ENCODE measurements at places on chromosomes 1 and 21. TPM values are rescaled to one million over a fixed set of nuclear protein-coding genes. Genes with fewer than 3 reads are reported as not detected.

The VASH2 gene
- total RNA-seq, result 3.4 TPM

The ARMH1 gene
- not detected for total RNA-seq

The DYNLT5 gene
- not detected for total RNA-seq

The MASP2 gene
- not detected for total RNA-seq

The DNASE2B gene
- not detected for total RNA-seq

The VPS13D gene
- total RNA-seq, result 103 TPM

The APOBEC4 gene
- total RNA-seq, result not detected

GRCh38 chr21:41170442-41170841 is 2.5 kb downstream of the BACE2 start:
- DNase-seq, result no peak

GRCh38 chr1:26553942-26554682 is 24.6 kb downstream of the RPS6KA1 start:
- no peak for DNase-seq

DNA sequence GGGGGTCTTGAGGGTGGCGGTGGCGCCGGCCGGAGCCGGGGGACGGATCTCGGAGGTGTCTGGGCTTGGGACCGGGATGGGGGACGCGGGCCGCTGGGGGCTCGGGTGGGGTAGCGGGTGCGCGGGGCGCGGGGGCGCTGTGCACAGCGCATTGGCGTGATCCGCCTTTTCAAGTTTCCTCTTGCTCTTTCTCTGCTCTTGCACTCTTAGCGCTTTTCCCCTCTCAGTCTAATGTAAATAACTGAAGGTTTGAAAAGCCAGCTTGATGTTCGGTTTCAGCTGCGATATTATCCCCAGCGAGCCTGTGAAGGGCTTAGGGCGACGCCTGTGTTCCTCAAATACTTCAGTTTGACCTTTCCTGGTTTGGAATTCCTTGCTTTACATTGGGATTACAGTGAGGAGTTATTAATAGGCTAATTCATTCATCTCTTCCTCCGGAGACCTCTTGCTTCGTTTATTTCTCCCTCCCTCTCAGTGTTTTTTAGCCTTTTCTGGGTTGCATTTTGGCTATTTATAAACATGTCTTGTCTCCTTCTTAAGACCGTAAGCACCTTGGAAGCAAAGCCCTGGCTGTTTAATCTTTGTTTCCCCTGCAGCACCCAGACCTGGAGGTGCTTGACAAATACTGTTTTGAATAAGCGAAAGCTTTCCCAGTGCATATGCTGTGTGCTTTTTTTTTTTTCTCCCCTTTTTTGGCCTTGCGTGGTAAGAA is 693 bp downstream of the RAB4A start:
- DNase-seq, result no peak

- DNase-seq, result no peak
Observed at GRCh38 chr1:109769330-109770078, 5.8 kb upstream of the EPS8L3 start.

DNA sequence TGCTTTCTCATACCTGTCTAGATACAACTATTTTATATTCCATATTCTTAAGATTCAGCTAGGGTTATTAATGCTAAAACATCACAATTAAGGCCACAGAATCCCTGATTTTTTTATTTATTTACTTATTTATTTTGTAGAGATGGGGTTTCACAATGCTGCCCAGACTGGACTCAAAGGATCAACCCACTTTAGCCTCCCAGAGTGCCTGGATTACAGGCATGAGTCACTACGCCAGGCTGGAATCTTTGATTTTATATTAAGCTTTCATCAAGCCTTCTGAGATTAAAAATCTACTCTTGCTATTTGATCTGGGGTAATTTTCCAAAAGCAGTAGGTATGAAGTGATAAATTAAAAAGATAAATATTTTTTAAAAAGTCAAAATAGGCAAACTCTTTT is 38.9 kb downstream of the MCOLN2 start:
- DNase-seq, result no peak

GRCh38 chr1:6603238-6603914 is 707 bp upstream of the KLHL21 start:
- DNase-seq, result no peak

DNA sequence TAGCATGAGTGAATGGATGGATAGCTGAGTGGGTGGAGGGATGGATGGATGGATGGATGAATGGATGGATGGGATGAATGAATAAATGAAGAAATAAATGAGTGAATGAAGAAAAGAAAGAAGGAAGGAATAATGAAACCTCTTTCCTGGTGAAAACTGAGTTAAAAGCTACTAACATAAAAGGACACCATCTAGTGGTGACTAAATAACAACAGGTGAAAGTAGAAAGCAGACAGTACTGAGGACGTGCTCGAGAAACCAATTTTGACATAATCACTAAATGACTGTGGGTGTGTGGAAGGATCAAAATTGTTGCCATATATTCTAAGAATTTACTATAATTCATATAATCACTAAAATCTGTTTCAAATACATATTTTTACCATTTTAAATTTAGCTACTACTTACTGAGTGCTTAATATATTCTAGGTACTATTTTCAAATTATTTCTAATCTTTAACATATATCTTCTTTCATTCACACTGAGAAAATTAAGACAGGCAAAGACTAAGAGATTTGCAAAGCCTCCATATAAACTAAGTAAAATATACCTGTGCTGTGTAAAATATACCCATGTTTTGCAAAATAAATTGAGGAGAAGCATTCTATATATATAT is 522.9 kb downstream of the LRRIQ3 start:
- DNase-seq, result no peak

DNA sequence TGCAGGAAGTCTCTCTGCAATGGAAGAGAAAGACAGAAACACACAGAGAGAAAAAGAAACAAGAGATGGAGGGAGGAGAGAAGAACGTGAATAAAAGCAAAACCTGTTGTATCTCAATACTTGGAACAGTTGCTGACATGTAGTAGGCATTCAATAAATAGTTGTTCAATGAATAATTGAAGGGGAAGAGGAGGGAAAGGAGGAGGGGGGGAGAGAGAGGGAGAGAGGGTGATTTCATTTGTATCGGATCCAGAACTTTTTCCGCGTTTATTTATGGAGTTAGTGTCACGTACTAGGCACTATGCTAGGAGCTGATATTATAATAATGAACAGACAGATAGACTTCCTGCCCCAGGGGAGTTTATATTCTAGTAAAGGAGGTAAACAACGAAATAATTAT is 144.1 kb downstream of the OMA1 start:
- DNase-seq, result no peak

DNA sequence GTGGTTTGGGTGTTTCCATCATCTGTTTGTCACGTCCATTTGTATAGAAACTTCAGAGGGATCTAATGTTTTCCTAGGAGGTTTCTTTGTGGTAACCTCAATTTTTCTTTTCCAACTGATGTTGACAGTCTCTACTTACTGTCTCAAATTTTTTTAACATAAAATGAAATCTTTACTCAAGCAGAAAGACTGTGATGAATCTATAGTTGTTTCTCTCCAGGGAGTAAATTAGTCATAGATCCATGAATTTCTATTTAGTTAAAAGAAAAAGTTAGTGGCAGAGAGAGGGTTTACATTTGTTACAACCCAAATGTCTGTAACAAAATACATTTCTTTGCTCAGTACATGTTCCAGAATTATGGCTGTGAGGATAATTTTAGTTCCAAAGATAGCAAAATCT is 161.6 kb downstream of the DISP1 start:
- no peak for DNase-seq

DNA sequence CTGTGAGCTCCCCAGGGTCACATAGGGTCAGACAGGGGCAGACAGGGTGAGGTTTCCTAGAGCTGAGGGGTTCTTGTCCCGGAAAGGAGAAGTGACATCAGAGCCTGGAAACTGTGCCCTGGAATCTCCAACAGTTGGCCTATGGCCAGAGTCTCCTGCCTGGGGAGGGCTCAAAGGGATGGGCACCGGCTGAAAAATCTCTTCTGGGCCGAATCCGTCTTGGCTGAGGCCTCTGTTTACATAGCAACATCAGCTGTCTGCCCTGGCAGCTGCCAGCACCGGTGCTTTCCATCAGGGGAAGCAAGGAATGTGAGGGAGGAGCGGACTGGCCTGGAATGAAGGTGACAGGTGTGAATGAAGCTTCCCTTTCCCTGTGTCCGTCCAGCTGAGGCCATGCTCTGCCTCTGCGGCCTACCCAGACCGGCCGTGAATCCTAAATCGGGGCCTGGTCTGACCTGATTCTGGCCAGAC is 30.7 kb downstream of the VASH2 start:
- DNase-seq, result no peak

DNA sequence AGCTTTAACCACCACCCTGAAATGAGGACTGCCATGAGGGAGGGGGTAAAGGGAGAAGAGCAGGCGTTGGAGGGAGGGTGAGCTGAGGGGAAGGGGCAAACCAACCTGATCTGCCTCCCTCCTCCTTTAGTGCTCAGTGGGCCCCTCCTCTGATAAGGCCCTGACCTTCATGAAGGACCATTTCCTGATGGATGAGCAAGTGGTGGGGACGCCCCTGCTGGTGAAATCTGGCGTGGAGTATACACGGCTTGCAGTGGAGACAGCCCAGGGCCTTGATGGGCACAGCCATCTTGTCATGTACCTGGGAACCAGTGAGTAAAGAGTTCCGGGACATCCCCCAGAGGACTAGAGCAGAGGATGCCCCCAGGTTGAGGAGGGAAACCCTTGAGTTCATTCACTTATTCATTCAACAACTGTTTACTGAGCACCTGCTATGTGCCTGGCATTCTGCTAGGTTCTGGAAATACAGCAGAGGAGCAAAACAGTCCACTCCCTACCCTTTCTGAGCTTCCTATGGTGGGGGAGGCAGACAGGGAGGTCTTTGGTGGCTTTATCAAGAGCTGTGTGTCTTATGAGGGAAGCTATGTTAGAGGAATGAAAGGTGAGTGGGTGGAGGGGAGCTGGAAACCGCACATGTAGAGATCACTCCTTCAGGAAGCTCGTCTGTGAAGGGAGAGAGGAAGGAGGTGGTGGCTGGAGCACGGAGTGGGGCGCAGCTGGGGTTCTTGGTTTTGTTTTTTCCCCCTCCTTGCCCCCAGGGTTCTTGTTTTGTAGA is 19.5 kb downstream of the SEMA4A start:
- DNase-seq, result no peak

DNA sequence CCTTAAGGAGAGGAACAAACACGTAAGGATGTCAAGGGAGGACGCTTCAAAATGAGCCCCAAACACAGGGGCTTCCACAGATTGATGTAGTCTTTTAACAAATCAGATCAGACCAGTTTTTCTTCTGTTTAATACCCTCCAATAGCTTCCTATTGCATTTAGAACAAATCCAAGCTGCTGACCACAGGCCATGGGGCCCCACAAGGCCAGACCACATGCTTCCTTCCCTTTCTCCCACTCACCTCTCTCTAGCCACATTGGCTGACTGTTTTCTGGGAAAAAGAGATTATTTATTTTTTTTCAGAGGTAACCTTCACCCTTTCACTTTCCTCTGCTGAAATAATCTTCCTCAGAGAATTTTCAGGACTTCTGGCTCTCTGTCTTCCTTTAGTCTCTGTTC is 380.6 kb downstream of the SIPA1L2 start:
- no peak for DNase-seq

DNA sequence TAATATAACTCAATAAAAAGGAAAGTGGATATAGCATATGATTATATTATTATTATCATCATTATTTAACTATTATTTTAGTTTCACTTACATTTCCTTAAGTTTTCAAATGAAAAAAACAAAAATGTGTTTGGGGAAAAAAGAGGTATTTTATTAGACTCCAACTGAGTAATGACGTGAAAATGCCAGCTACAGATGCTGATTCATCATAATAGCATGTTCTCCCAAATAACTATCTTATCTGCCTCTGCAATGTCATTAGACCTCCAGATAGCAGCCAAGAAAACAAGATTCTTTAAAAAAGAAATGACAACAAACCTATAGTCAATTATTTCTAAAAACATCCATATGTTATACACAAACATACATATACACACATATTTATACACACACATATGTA is 1071.9 kb upstream of the TMPRSS15 start:
- DNase-seq, result no peak

DNA sequence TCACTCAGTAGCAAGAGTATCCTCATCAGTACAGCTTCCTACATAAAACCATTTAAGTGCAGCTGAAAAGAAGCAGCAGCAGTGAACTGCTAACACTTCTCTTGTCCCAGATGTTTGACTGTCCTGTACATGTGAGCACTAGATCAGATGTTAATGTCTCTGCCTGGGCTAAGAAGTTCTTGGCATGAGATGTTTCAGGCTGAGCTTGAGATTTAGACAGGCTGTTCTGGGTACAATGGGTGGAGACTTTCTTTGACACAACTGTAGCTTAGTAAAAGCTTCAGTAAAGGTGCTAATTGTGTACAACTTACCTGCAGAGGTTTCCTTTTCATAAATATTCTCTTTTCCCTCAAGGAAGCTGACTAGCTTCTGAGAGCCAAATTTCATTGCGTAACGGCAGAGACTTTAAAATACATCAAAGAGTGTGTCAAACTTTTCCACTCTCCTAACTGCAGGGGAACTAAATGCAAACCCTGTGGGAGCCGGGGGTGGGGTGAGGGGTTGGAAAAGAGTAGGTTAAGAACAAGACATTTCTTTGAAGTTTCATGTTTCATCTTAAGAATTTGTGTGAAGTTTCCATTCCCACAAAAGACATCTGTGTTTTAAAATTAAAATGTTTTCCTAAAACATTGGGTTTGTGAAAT is 82.1 kb upstream of the CCDC190 start:
- no peak for DNase-seq

- DNase-seq, result no peak
Observed at GRCh38 chr1:145720878-145721671, 1.8 kb downstream of the CD160 start.

GRCh38 chr1:233734456-233734855 is 120.5 kb downstream of the KCNK1 start:
- no peak for DNase-seq

- no peak for DNase-seq
Observed at GRCh38 chr21:35034203-35034926, 14.7 kb downstream of the RUNX1 start.

DNA sequence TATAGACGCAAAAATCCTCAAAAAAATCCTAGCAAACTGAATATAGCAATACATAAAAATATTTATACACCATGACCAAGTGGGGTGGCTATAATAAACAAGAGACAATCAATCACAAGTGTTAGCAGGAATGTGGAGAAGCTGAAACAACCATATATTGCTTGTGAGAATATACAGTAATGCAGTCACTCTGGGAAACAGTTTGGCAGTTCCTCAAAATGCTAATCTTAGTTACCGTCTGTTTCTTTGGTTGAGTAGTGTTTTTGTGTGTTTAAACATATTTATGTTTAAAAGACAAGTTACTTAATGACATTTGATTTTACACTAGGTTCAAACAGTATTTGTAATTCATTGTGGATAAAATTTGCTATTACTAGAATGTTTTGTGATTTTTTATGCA is 792.0 kb downstream of the LTN1 start:
- DNase-seq, result no peak

- DNase-seq, result no peak
Observed at GRCh38 chr1:58979086-58979485, 195.2 kb upstream of the JUN start.

All from esophagus squamous epithelium (tissue), 5 donors.